T-helper 9 cell (primary cell): ENCODE measurements at places on chromosomes 13 and 19.

GRCh38 chr19:57812226-57812625 is 2.5 kb downstream of the ZNF552 start:
- no peak for DNase-seq

- no peak for DNase-seq
Observed at GRCh38 chr13:102569488-102569887, 27.3 kb upstream of the TPP2 start.

DNA sequence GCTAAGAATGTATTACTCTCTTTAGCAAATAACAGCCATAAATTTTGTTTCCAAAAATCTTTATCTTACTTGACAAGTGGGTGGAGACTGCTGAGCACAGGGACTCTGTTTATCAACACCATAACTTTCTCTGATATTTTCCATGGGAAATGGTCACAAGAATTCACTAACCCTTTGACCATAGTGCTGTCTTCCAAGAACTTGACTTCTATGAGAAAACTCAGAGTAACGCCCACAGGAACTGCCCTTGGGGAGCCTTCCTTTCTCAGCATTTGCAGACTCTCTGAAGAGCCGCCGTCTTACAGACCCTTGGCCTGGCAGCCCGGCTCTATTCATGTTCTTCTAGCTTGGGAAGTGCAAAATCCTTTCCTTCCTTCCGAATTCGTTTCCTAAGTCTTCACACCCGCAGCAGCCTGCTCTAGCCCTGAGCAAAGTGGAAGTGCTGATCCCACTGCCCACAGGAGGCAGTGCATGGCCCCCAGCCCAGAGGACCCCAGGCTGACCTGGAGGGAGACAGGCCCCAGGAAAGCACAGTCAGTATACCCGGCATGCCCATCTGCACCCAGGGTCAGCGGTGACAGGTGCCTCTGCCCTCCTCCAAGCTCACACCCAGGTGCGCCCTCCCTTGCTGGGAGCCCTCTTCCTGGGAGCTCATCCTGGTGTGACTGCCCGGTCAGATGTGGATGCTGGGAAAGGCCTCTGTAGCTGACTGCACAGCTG is 10.2 kb downstream of the GAS6 start:
- DNase-seq: no peak

- no peak for DNase-seq
Observed at GRCh38 chr13:90713441-90714133, 633.9 kb upstream of the MIR17HG start.

DNA sequence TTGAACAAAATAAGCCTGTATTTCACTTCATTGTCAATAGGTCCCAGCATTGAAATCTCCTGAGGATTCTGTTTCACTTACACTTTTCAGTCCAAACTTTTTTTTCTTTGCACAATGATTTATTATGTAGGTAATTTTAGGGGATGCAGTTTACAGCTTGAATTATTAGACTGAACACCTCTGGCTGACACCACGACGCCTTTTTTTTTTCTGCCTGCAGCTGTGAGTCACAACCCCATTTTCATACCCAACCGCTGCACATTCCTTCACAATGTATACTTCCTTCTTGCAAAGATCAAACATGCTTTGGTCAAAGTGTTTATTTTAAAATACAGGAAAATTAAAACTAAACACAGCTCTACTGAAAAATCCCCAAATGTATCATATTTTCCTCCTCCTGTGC is 11.4 kb downstream of the ZIC2 start:
- no peak for DNase-seq

DNA sequence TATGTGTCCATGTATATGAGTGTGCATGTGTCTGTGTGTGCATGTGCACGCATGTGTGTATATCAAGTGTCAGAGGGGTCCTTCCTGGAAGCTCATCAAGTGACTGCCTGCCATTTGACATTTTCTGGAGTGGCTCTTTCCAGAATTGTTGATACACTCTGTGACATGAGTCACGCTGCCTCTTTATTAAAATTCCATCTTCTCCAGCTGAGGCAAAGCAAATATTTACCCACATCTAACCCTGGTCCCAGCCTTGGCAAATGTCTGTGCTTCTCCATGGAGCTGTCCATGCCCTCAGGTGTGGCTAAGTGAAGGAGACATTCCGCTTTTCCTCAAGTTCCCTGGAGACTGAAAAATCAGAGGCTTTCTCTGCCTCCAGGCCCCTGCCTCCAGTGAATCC is 88.2 kb upstream of the MBNL2 start:
- no peak for DNase-seq

- DNase-seq: no peak
Observed at GRCh38 chr19:35642798-35643254, 1.3 kb downstream of the ETV2 start.

- no peak for DNase-seq
Observed at GRCh38 chr13:49082653-49083536, 107.2 kb downstream of the FNDC3A start.
